Lung microvascular endothelial cell (primary cell): ENCODE measurements at places on chromosomes 1 and 21. TPM values are rescaled to one million over a fixed set of nuclear protein-coding genes. Genes with fewer than 3 reads are reported as not detected.

The RNF186 gene
- not detected in 2 replicates for total RNA-seq

DNA sequence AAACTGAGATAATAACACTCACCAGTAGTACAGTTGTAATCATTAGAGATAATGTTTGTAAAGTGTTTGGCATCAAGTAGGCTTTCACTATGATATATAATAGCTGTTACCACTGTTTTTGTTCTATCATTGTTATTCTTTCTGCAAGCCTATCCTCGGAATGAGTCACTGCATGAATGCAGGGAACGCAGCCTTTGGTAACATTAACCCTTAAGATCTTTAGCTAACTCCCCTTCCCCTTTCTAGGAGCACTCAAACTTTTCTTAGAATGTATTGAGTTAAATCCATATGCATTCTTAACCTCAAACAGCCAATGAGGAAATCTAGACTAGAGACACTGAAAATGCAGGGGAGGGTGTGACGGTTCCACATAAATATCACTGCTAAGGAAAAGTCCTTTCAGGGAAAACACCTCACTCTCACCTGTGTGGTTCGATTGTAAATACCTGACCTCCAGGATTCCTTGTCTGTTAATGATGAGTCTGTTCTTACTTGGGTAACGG is 467.3 kb downstream of the SETD4 start:
- DNase-seq: peak; percentile 8

The PDPN gene
- 45.1 and 108 TPM in 2 replicates for total RNA-seq

The AMPD2 gene
- 25.3 and 26.8 TPM in 2 replicates for total RNA-seq

- DNase-seq: peak; percentile 99
These were observed 17.4 kb downstream of the MIGA1 start for GRCh38 chr1:77796695-77797405.

DNA sequence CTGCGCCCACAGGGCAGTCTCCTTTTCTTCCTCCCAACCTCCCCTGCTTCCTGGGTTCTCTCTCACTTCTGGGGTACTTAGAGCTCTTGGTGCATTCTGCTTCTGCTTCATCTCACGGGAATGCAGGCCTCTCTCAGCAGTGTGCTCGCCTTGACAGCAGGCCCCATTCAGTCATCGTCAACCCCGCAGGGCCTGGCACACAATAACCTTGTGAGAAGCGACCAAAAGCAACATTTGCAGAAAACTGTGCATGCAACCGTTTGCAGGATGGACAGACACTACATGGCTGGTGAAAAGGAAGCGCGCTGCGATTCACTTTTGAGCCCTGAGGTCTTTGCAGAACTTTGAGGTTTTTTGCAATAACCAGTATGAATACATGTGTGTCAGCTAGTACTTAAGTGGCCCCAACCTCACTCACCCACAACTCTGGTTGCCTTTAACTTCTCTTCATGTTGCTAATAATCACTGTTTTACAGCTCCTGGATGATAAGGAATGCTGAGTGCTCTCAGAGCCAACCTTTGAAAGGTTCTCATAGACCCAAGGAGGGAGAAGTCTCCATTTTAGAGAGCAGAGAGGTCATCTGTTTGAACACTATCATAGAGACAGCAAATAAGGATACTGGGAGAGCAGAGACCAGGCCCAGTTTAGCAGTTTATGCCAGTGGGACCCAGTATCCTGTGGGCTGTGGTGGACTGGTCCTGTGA is 2.5 kb upstream of the CD160 start:
- no peak for DNase-seq

GRCh38 chr1:43058545-43059360 is 100.1 kb upstream of the SLC2A1 start:
- DNase-seq: peak; percentile 35

The HFM1 gene
- 0.20 and 0.22 TPM in 2 replicates for total RNA-seq

- DNase-seq: no peak
These were observed 439.5 kb downstream of the SMYD3 start for GRCh38 chr1:246067432-246068216.

- no peak for DNase-seq
These were observed 187.9 kb downstream of the VAV3 start for GRCh38 chr1:107776900-107777663.

GRCh38 chr1:220056374-220056773 is 10.1 kb upstream of the EPRS1 start:
- DNase-seq: no peak
